ENCODE measurements at places on chromosomes 16 and 17.

DNA sequence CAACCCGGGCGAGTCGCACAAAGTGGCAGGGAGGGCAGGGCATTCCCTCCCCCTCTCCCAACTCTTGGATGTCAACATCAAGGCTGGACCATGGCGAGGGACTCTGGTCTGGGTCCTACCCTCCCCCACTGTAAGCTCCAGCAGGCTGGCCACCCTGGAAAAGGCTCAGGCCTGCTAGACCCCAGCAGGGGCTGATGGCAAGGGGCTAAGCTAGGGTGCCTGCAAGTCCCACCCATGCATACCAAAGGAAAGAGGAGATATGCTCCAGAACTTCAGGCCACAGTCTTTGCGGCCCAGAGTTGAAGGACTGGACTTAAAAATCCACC lies 19.9 kb downstream of the ST3GAL2 start:
- no peak for DNase-seq

GRCh38 chr16:65509172-65509571 lies 387.3 kb upstream of the CDH11 start:
- no peak for DNase-seq

GRCh38 chr16:29727452-29727851 lies 18.3 kb downstream of the C16orf54 start:
- DNase-seq = no peak

GRCh38 chr17:70492368-70492767 lies 323.0 kb downstream of the KCNJ2 start:
- DNase-seq = no peak

- no peak for DNase-seq
Measured at GRCh38 chr17:32503251-32504165, 16.7 kb downstream of the CDK5R1 start.

DNA sequence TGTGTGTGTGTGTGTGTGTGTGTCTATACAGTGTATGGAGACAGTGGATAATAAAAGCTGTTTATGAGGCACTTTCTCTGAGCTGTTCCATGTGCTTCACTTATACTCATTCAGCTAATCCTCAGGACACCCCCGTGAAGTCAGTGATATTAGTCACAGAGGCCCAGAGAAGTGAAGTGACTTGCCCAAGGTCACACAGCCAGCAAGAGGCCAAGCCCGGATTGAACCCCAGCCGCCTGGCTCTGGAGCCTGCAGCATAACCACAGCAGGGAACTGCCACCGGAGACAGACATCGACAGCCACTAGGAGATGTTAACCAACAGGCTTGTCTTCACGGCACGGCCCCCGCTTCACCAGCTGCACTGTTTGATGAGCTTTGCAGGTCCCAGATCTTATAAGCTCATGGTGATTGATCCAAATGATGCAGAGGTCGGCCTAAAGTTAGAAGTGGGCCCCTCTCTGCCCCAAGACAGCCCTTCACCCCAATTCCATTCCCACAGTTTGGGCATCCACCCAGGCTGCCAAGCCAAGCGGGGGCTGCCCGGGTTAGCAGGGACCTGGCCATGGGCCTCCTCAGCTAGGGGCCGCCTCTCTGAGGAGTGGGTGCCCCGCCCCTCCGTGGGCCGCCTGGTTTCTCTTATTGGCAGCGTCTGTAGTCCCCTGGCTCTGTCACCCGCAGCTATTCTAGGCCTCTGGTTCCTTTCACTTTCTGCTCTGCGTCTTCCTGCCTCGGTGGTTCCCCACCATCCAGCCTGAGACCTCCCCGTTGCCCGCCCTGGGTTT lies 30.9 kb downstream of the SOCS1 start:
- DNase-seq = peak; percentile 56

DNA sequence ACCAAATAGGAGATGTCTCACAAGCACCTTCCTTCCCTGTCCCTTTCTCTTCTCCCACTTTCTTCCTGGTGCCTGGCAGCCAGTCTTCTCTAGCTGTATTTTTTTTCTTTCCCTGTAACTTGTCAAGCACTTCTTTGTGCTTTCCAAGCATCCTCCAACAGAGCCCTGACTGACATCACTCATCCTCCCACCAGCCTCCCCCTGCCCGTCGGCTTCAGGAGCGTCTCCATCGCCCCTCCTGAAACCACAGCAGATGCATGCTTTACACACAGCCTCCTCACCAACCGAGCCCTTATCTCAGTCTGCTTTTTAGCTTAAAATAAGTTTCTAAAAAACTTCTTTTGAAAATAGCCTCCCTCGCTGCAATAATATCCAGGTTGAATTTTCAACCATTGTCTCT lies 268.7 kb upstream of the CDH5 start:
- no peak for DNase-seq

DNA sequence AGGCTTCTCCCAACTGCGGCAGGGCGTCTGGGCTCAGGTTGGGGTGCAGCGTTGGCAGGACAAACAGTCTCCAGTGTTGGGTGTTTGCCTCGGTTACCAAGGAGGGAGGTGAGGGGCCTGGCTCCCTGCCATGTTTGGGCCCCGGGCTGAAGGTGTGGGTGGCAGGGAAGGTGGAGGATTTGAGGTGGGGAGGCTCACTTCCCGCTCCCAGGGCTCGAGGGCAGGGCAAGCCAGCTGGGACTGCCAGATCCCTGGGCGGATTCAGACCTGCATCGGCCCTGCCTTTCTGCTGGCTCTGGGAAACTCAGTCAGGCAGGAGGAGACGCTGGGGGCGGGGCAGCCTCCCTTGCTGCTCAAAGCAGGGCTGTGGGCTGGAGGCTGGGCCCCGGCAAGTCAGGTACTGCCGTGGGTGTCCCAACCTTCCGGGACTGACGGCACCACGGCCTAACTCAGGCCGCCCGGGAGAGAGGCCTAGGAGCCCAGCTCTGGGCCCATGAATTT lies 31.3 kb upstream of the KRT17 start:
- DNase-seq = peak; percentile 33

DNA sequence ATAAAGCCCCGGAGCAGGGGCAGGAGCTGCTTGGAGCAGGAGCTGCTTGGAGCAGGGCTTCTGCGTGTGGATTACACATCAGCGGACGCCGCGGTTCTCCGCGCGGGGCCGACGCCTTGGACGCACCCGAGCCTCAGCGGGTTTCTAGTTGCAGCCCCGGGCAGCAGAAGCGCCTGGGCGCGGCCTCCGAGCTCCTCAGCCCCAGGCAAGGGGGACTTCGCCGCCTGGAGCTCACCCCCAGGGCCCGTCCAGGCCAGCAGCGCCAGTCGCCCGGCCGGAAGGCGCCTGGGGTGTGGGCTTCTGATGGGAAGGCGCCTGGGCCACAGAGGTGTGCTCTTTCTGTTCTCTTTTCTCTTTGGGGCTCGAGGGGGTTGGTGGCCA lies 6.3 kb downstream of the FOXF1 start:
- DNase-seq = no peak

Measured in Right ventricle myocardium superior (tissue), 1 donor.